ENCODE measurements at places on chromosomes 2 and 18.
A peak's percentile ranks its signal among the peaks of the same experiment; 100 is the strongest.

- DNase-seq, result no peak
These were observed 48.5 kb upstream of the DOCK10 start for GRCh38 chr2:225090746-225091145.

GRCh38 chr18:39025531-39025930 is 1459.9 kb upstream of the CELF4 start:
- no peak for DNase-seq

GRCh38 chr18:13630716-13631268 is 95.6 kb downstream of the FAM210A start:
- no peak for DNase-seq

GRCh38 chr2:126883666-126884040 is 15.0 kb upstream of the TEX51 start:
- no peak for DNase-seq

DNA sequence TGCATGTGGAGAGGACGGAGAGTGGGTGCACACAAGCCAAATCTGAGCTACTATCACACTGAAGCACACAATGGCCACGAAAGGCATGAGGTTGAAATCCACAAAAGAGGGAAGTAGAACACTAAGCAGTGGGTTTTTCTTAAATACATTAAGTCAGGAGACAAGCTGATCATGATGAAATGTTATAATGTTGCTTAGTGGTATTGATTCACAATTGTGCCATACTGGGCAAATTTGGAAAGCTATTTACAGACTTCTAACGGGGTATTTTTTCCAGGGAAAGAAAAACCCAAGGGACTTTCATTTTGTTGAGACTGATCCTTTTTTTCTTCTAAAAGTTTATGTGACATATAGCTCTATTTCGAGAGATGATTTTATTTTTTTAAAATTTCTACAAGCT is 100.8 kb upstream of the CNGA3 start:
- no peak for DNase-seq

DNA sequence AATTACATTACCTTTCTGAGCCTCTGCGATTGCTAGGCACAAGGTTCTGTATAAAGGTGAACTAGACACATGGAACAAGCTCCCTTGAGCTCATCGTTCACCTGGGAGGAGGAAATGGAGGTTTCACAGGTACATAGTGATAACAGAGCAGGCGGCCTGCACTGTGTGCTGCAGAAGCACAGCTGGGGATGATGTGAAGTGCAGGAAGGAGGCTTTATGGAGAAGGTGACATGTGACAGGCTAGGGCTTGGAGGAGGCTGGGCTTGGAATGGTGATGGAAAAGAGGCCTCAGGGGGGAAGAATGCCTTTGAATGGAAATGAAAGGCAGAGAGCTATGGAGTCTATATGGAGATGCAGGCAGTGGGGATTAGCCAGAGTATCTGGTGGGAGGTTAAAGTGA is 22.9 kb downstream of the MARCHF4 start:
- no peak for DNase-seq

- no peak for DNase-seq
These were observed 99.4 kb downstream of the MYOM1 start for GRCh38 chr18:3120356-3120755.

DNA sequence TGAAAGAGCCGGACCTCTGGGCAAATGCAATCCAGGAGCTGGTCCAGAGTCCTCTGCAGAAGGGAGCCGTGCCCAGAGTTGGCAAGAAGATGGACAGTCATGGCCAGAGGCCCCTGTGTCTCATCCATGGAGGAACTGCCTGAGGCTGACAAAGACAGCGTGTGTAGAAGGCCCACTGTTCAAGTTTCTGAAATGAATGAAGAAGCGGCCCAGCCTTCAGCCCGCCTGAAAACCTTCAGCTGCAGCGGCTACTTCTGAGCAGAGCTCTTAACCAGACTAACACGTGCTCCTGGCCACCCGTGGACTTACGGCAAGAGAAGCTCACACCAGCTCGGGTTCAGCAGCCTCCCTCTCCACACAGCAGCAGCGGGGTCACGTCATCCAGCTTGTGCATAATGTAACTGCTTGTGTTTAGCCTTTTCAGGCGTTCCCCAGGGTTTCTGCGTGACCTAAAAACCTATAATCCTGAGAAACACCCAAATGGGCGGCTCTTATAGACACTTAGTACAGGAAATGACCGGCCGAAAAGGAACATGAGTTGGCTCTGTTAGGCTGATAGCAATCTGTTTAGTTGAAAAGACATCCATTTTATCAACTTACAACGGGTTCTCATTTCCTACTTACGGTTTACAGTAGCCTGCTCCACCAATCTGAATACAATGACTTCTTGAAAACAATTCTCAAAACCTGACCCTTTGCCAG is at the start of gene FAM124B:
Gene FAM124B, minus strand, starts transcription at position 467 of the 702 bp plus-strand sequence. Its CDS starts 339 bp downstream, at position 128.
- DNase-seq, result peak; percentile 24

DNA sequence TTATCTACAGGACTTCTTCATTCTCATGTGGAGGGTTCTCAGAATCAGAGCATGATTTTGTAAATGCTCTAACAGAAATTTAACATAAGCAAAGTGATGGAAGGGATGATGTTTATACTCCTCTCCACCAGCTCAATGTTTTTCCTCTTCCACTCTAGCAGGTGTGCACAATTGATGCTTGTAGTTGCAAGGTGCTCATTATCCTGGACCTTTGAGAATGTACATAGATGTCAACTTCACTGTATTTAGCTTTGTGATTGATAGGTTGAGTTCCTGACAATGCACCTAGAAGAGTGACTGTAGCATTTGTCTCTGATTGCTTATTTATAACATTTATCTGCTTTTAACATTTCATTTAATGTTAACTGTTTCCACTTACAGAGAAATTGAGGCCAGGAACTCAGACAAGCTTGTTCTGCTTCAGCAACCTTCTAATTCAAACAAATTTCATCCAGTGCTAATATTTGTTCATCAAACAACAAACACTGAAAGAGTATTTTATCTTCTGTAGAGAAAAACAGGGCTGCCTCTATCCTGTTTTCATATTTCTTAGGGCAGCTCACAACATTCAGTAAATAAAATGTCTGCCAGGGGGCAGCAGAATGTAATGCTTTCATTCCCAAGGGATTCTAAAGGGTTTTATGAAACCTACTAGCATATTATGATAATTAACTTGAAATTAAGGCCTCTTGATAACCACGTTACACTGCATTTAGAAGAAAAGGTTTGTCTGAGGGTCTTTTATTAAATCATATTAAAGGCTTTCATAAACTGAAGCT is 127.9 kb upstream of the NOL4 start:
- no peak for DNase-seq

DNA sequence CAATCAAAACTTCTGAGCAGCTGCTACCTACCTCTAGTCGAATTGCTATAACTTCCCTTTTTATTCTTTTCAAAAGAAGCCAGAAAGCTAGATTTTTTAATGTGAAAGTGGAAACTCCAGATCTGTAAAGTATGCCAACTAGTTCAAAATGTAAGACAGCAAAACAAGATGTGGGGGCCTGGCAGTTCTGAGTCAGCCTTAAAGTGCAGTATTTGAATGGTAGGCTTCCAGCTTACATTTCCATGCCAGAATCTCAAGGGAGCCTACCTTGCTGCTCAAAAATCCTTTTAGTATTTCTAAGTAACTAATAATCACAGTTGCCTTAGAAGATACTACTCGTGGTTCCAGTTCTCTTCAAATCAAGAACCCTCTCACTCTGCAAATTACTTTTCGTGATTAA is 1288.7 kb downstream of the LRP1B start:
- DNase-seq, result no peak

- DNase-seq, result no peak
These were observed 18.5 kb downstream of the KCNJ13 start for GRCh38 chr2:232757905-232758304.

GRCh38 chr2:86788165-86788564 is 2.5 kb downstream of the CD8A start:
- no peak for DNase-seq

DNA sequence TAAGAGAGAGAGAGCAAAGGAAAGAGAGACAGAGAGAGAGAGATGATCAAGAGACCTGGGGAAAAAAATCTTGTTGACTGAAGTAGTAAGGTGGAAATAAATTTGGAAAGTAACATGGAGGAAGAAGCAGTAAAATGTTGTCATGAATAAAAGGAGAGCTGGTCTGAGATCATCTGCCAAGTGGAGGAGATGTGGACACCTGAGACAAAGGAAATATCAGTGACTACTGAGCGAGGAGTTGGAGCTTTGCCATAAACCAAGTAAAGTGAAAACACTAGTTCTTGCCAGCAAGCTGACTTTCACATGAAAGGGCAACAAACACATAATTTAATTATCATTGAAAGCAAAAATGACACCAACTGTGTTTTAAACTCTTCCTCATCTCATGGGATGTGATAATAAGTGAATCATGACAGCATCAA is 49.0 kb upstream of the DSG1 start:
- DNase-seq, result no peak

GRCh38 chr2:134479696-134480330 is 225.9 kb downstream of the MGAT5 start:
- no peak for DNase-seq

DNA sequence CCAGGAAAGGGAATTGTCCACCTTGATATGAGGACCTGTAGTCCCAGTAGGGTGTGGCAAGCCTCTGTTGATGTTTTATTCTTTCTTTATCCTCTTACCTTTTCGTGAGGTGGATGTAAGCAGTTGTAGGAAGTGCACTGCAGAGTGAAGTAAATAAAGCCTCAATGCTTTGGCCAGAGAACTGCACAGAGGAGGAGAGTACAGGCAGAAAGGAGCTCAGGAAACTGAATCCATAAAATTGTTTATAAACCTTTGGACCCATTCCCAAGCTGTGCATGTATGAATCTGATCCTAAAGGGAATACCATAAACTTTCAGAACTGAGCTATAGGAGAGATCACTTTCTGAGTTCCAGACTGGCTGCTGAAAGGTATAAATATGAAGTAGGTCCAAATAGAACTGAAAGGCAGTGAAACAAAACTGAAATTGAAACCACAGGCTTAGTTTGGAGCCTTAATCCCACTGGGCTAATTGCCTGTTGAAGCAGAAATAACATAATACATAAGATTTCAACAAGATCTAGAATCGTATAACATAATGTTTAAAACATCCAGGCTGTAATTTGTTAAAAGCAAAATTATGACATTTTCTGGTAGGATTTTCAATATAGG is 17.9 kb upstream of the SLC9A4 start:
- DNase-seq, result no peak

DNA sequence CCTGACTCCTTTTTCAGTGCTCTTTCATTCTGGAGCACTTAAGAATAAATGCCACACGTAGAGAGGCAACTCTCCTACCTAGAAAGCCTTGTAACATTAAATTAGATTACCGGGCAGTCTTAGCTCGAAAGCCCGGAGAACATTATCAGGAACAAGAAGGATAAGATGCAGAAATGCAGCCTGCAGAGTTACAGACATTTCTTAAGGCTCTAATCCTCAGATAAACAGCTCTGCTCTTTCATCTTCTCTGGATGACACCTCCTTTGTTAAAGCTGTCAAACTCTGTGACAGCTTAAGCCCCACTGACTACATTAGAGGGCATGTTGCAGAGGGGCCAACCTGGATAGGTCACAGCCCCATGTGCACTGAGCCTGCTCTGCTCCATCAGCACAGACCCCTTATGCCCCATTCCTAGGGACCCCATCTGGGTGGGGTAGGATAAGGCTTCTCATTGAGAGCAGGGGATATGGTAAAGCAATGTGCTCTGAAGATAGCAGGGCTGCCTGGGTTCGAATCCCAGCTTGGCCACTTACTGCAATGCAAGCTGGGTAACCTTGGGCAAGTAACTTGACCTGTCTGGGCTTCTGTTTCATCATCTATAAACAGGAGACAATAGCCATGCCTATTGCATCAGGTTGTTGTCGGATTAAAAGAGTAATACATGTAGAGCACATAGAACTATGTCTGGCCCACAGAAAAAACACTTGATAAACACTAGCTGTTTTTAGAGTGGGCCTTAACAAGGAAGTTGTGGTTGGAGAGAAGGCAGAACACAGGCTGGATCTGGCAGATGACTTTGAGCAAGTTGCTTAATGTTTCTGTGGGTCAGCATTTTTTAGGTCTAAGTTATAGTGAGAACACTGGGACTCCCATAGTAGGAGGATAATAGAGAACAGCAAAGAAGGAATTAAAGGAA is 111.4 kb downstream of the THNSL2 start:
- DNase-seq, result no peak

- peak; percentile 55 for DNase-seq
These were observed 583 bp downstream of the NEMP2 start for GRCh38 chr2:190533968-190534309.

- no peak for DNase-seq
These were observed 26.6 kb downstream of the NHEJ1 start for GRCh38 chr2:219133976-219134375.

DNA sequence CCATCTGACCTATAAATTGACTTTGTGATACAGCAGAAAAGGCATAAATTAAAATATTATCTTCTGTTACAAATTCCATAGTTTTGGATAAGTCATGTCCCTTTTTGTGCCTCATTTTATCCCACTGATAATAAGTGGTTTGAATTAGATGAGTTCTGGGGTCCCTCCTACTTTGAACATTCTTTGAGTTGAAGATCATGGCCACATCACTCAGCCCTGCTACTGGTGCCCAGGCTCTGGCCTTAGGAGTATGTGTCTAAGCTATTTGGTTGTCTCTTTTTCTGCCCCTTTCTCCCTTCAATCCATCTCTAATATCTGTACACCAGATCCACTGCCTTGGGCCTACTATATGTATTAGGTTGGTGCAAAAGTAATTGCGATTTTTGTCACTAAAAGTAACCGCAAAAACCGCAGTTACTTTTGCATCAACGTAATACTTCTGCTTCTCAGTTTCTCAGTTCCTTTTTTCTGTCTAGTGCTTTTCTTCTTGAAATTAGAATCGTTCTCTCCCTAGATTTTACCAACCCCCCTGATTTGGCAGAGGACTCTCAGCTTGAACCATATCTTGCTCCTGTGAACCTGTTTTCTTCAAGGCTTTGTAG is 362.5 kb upstream of the TNP1 start:
- DNase-seq, result no peak

GRCh38 chr2:98959810-98960507 is 23.9 kb upstream of the CRACDL start:
- DNase-seq, result no peak

DNA sequence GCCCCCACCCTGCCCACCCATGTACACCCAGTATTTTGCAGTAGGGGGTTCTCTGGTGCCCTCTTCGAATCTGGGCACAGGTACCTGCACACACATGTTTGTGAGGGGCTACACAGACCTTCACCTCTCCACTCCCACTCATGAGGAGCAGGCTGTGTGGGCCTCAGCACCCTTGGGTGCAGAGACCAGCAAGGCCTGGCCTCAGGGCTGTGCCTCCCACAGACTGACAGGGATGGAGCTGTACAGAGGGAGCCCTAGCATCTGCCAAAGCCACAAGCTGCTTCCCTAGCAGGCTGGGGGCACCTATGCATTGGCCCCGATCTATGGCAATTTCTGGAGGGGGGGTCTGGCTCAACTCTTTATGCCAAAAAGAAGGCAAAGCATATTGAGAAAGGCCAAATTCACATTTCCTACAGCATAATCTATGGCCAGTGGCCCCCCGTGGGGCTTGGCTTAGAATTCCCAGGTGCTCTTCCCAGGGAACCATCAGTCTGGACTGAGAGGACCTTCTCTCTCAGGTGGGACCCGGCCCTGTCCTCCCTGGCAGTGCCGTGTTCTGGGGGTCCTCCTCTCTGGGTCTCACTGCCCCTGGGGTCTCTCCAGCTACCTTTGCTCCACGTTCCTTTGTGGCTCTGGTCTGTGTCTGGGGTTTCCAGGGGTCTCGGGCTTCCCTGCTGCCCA is 9.3 kb downstream of the PROC start:
- DNase-seq, result no peak
